Central memory CD8-positive, alpha-beta T cell (primary cell): ENCODE measurements at places on chromosomes 1 and 21.

DNA sequence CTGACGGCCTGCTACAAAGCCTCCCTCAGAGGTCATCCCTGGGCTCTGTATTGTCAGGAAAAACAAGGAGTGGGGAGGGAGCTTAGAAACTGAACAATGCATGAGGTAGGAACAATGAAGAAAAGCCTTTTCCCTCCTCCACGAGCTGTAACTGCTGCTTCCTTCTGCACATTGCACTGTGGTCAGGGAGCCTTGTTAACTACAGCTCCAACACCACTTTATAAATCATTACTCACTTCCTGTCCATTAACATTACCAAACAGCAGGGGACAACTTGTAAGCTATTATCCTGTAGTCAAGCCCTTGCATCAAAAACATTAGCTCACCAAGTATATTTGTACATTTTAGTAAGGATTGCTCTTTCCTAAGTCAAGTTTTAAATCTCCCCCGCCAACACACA lies 336.0 kb upstream of the NR5A2 start:
- DNase-seq: no peak

DNA sequence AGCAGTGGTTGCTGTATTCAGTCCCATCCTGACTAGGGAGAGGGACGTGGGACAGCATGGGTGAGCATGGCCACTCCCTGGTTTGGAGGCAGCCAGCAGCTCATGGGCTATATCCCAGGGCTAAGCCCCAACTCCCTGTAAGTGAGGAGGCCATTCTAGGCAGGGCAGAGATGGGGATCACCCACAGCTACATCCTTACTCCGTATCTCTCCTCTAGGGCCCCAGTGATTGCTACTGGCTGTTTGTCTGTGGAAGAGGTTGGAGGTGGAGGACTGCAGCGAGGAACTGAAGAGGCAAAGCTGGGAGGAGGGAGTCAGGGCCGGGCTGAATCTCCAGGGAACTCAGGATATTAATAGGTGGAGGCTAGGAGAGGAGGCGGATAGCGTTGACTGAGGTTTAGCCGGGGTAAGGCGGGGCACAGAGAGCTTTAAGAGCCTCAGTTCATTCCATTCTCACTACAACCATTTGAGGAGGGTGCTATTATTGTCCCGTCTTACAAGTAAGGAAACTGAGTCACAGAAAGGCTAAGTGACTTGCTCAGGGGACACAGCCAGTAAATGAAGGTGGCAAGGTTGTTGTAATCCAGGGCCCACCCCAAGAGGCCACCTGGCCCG lies 6.8 kb downstream of the OLIG2 start:
- no peak for DNase-seq

DNA sequence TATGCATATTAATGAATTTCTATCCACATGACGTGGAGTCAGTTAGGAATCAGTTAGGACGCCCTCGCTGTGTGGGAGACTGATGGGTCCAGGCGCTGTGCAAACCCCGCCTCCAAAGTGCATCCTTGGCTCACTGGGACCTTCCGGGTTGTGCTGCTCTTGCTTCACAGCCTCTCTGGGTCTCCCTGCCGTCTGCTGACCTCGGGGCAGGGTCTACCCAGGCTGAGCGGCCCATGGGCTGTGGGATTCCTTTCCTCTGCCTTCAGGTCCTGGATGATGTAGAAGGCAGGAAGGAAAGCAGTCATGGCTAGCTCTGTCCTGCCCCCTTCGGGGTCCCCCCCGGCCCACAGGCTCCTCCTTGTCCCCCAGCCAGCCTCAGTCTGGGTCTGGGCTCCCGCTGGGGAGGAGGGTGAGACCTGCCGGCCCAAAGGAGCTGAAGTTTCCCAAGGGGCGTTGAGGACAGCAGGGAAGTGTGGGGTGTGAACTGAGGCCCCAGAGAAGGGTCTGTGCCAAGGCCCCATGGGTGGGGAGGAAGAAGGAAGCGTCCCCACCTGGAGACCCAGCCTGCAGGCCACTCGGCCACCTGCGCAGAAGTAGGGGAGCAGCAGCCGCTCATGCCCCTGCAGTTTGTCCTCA lies 24.6 kb upstream of the CDK11A start:
- no peak for DNase-seq

DNA sequence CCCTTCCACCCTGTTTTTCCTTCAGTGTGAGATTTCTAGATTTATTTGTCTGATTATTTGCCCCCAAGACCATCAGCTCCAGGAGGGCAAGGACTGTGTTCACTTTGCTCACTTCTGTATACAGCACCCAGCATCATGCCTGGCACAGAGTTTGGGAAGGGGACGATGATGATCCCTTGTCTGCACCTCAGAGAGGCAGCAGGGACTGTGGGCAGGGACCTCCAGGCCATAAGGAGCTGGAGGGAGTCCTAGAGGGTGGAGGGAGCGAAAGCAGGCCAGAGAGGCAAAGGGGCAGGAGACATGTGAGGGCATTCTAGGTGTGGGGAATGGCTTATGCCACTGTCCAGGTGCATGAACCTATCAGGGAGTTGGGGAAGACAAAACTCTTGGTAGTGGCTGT lies 32.8 kb downstream of the H3-3A start:
- no peak for DNase-seq

DNA sequence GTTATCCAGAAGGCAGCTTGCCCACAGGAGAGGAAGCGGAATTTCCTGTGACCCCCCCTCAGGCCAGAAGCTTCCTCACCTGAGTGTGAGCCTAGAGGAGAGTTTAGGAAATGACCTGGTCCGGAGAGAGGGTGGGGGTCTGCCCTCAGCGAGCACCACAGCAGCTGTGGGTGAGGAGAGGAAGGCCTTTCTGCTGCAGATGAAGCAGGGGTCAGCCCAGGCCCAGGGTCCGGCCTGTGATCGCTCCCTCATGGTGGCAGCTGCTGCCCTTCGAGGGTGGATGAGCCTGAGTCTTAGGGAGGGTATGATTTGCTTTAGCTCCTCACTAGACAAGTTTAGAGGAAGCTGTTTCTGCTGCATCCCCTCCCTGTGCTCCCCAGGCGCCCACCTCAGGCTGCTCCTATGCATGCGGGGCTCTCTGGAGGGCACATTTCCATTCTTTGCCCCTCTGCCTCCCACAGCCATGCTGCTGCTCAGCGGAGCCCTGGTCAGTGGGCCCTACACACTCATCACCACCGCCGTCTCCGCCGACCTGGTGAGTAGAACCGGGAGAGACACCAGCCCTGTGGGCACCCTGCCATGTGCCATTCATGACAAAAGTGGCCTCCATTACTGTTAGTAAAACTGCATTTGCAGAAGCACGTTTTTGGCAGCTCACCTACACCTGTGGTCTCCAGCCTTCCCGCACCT lies 53.0 kb downstream of the SLC37A1 start:
- no peak for DNase-seq

DNA sequence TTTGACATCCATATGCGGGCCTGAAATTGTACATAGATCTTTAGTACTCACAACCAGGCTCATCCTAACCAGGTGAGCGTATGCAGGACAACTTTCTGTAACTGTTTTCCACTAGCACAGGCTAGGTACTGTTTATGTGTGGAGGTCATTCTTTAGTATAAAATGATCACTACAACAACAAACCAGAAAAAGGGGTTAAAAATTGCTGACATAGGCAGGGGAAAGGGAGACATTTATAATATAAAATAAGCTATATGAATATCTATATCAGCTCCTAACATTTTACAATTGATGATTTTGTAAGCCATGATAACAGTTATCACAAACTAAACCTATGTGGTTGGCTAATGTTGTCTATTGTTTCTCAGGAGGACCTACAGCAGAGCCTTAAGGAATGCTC lies 37.6 kb downstream of the RGS5 start:
- no peak for DNase-seq

GRCh38 chr1:201724039-201724765 lies 104.8 kb upstream of the IPO9 start:
- no peak for DNase-seq

DNA sequence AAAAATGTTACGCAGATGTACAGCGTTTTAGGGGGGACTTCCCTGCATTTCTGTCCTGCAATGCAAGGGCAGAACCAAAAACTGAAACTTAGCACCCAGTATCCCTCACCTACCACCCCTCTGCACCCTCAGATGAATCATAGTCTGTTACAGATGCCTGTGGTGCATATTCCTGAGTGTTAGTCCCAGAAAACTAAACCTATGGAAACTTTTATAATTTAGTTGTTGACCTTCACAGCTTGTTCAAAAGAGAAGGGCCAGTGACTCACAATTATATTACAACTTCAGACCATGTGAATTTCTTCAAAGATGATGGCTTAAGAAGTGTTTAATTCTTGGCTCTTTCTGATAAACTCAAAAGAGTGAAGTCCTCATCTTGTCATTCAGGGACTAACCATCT lies 5.8 kb downstream of the PTGER3 start:
- no peak for DNase-seq

DNA sequence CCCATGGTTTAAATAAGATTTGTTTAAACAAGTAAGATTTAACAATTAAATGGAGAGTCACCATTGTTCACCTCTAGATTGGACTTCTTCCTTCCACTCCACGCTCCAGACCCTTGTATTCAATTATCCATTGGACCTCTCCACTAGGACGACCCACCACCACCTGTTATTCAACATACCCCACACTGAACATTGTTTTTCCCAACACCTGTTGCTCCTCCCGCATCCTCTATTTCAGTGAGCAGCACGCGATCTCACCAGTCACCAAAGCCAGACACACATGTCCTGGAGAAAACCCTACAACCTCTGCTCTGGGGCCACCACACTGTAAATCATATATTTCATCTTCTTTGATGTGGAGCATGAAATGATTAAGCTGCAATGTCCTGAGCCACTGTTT lies 28.6 kb downstream of the ATP8B2 start:
- DNase-seq: no peak

- no peak for DNase-seq
Observed at GRCh38 chr1:220825819-220826551, 39.3 kb downstream of the MTARC1 start.

DNA sequence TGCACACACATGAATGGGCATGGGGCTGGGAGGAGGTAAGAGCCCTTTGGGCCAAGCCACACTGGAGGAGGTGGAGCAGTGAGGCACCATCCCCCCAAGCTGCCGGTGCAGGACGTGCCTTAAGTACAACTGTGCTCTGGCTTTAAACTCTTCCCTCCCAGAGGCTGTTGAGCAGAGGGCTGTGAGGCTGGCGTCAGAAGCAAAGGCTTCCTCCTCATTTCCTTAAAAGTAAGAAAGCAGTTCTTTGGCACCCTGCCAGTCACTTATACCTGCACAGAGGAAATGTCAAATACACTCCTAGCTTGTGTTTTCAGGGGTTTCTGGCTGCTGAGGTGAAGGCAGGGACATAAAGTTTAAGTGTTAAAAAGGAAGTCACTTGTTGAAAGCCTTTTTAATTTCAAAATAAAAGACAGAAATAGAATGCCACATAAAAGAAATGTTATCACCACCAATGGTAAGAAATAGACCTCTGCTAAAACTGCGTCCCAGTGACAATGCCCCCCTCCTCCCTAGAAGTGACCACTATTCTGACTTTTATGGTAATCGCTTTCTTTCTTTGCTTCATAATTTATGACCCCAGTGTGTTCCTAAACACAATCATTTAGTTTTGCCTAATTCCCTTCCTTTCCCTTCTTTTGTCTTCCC lies 33.0 kb downstream of the LAMC2 start:
- no peak for DNase-seq

GRCh38 chr1:10613340-10613739 lies 138.6 kb downstream of the PEX14 start:
- no peak for DNase-seq

DNA sequence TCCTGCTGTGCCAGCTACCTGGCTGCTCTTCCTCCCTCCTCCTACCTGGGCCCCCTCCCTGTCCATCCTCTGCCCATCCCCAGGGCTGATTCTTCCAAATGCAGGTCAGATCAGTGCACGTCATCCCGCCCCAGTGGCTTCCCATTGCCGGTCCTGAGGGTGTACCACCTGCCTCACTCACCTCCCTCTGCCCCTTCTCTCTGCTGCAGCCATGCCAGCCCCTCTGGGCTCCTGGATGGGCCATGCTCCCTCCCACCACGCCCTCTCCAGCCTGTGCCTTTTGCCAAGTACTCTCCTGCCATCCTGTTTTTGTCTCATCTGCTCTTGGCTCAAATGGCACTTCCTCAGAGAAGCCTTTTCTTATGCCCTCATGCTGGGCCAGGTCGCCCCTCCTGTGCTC lies 95.8 kb downstream of the ARHGEF10L start:
- no peak for DNase-seq

DNA sequence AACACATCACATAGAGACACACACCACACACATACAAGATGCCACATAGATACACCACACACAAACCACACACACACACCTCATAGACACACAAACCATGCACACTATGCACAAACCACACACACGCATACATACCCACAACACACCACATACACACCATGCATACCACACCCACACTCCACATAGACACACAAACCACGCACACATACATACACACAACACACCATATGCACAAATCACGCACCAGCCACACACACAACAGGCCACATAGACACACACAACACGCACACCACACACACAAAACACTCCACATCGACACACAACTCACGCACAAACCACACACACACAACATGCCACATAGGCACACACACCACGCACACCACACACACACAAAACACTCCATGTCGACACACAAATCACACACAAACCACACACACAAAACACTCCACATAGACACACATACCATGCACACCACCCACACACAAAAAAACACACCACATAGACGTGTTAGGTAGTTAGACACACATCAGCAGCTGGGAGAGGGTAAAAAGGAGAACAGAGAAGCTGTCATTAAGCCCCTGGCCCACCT lies 49.5 kb upstream of the SLC19A1 start:
- no peak for DNase-seq

DNA sequence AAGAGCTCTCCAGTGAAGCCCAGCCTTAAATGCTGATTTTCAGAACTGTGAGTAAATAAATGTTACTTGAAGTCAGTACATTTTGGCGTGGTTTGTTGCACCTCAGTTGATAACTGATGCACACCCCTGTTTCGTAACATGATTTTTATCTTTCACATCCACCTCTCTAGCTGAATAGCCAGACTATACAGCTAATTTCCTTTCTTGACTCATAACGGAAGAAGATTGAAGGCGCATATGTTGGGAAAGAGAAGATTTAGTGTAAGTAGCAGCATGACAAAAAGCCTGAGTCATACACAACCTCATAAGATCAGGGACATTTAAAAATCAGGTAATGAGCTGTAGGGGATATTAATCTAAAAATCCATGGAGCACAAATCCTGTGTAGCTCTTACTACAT lies 716.2 kb upstream of the ZP4 start:
- DNase-seq: no peak

GRCh38 chr1:56658254-56658653 lies 13.1 kb downstream of the PRKAA2 start:
- no peak for DNase-seq
